ENCODE measurements at places on chromosomes 11 and 22. TPM values are rescaled to one million over a fixed set of nuclear protein-coding genes. Genes with fewer than 3 reads are reported as not detected.

CCDC89 gene
- total RNA-seq, result 0.66 TPM

MMP12 gene
- total RNA-seq, result 10.8 TPM

MIAT gene
- 1.1 TPM for total RNA-seq

C11orf87 gene
- not detected for total RNA-seq

KRTAP5-10 gene
- total RNA-seq, result not detected
